ENCODE measurements at places on chromosomes 6 and 20.
A peak's percentile ranks its signal among the peaks of the same experiment; 100 is the strongest.

DNA sequence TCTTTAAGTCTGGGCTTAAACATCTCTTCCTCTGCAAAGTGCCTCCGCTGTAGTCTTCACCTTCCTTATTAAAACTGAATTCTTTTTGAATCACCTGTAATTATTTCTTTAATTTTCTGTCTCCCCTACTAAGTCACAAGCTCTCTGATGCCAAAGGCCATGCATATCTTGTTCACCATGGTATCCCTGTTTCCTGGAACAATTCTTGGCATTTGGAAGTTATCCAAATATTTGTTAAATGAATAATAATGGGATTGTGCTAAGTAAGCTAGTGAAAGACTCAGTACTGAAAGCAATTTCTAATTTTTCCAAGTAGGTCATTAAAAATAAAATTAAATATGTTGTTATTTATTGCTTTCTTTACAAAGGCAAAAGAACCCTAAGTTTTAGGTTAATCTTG, 12.2 kb downstream of the SNAP91 start:
- no peak for DNase-seq

GRCh38 chr6:113679051-113679450, 178.1 kb upstream of the MARCKS start:
- no peak for DNase-seq

DNA sequence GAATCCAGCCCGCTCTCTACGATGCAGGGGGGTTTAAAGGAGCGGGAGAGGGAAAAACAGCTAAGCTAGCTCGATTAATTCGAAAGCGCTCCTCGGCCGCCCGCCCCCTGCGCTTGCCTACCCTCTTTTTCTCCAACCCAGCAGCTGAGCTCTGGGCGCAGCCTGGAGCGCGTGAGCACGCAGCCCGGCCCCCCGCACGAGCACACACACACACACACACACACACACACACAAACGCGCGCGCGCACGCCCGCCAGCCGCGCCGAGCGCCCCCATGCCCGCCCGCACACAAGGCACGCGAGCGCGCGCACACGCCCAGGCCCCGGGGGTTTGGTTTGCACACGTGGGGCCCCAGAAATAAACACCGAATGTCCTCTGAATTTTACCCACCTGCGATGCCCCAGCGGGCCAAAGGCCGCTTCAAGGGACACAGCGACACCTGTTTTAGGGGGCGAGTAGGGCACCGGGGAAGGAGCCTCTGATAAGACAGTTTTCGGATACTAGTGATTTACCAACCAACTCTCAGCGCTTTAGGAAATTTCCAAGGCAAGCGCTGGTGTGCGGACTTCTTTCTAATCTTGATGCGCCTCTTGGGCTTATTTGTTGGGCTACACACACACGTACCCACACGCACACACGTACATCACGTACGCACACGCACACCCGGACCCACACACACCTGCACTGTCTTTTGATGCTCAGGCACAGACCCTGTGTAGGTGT, 802 bp upstream of the NRN1 start:
- no peak for DNase-seq

DNA sequence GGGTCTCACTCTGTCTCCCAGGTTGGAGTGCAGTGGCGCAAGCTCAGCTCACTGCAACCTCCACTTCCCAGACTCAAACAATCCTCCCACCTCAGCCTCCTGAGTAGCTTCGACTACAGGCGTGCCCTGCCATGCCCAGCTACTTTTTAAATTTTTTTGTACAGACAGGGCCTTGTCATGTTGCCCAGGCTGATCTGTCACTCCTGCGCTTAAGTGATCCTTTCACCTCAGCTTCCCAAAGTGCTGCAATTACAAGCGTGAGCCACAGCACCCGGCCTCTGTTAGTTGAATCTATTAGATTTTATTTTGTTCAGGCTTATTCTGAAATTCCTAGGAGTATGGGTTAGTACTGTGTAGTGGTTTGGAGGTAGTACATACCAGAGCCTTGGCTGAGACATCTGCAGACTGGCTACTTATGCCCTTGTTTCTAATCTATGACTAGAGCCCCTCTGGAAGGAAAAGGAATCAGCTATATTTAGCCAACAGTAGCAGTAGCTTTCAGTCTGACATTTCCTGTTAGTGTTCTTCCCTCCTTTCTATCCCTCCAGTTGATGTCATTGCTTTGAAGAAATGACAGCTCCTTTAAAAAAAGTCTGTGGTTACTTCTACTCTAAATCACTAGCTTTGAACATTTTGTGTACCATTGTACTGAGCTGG, 74.4 kb downstream of the ITCH start:
- DNase-seq: peak; percentile 74

- DNase-seq: no peak
Observed at GRCh38 chr6:154229786-154230185, 126.8 kb downstream of the IPCEF1 start.

GRCh38 chr6:157649311-157650260, 173.5 kb upstream of the SNX9 start:
- no peak for DNase-seq

DNA sequence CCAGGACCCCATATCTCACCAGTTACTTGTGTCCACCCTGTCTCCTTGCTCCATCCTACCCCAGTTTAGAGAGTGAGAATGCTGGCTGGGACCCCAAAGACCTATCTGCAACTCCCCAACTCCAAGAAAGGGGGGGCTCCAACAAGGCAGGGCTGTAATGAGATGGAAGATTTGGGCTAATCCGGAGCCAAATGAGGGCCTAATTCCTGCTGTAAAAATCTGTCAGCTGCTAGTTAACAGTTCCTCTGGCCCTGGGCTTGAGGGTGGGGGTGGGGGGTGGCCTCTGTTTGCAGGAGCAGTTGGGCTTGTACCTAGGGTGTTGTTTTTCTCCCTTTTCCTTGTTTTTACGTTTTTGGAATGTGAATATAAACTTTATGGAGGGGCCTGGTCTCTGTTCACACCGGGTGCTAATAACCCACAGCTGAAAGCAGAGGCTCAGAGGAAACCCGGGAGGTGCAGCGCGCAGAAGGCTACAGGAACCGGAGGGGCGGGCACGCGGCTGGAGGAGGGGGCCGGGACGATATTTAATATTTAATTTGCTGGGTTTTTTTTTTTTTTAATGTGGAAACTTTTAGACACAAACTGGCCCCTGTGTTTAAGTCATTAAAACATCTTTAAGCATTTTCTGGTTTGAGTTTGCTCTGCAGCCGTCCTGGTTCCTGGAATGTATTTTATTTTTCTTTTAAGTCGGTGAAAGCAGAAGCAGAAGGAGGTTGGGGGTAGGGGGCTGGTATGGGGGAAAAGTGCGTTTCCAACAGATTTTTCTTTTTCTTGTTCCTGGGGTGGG, 70.7 kb downstream of the NCR2 start:
- DNase-seq: no peak

DNA sequence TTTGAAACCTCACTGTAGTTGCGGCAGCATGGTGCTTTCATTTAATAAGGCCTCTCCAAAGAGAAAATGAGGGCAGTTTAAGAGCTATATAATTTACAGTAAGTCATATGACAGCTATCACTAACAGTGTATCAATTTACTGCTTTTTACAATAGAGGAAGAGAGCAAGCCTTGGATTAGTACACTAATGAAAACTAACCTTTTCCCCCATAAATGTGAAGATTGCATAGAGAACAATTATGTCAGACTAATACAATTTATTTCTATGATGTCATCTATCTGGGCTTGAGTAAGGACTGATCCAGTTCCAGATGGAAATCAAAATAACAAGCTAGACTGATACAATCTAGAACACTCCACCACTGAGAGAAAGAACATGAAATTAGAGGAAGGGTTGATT, 78.1 kb upstream of the FAM83B start:
- DNase-seq: peak; percentile 1

- DNase-seq: no peak
Observed at GRCh38 chr20:992801-993535, 9.1 kb downstream of the RSPO4 start.

Data from IMR-90 (cell line).